ENCODE measurements at places on chromosomes 5 and 9.

DNA sequence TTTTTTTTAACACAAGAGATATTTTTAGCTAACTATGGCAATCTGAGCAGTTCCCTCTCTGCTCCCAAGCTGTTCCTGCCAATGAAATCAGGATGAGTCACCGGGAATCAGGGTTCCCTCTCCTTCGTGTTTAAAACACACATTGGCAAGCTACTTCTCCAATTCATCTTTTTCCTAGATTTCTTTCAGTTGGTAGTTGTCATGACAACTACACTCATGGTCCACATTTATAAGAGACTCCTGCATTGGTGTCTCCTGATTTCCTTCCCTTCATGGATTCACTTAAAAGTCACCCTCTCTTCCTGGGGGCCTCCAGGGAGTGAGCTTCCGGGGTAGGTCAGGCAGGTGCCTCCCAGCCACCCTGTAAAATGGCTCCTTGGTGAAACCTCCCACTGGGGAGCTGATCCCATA lies 72.3 kb upstream of the NIPAL4 start:
- no peak for DNase-seq

GRCh38 chr9:74255489-74255984 lies 241.6 kb upstream of the RORB start:
- no peak for DNase-seq

DNA sequence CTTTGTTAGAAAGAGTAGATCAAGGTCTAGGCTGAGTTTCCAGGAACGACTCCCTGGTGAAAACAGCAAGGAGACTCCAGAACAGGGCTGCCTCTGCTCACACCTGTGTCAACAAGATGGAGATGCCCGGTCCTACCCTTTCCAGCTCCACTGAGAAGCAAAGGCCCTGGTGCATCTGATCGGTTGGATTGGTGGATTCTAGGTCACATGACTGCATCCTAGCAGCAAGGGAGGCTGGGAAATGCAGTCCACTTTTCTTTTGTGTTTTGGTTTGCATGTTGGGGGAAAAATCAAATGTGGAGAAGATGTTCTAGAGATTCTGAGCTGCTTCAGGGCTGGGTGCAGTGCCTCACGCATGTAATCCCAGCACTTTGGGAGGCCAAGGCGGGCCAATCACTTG lies 82.0 kb upstream of the TRIO start:
- no peak for DNase-seq

GRCh38 chr5:172788771-172789686 lies 18.0 kb upstream of the DUSP1 start:
- DNase-seq: no peak

- DNase-seq: no peak
These were observed 222.7 kb downstream of the PDZD2 start for GRCh38 chr5:31861601-31862000.

DNA sequence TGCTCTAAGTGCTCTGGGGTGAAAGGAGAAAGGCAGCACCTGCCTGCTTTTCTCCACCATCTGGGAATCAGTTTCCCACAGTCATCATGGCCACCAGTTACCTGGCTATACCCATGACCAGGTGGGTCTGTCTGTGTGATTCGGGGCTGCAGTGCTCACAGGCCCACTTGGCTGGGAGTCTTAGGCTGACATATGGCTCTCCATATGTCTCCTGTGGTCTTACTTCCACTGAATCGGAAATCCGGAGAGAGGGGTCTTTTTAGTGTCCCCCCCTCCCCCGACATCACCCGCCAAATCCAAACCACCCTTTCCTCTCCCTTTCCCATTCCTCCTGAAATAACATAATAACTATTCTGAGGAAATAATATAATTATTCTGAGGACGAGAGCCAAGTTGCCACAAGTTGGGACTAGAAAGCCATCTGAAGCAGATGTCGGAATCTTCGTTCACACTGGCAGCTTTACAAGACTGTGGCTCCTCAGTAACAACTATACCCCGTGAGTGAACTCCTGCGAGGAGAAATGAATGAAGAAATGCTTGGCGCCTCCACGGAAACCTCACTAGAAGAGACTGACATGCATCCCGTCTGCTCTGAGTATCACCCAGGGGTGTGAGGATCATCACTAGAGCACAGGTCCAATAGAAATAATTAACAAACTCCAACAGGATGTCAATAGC lies 143.4 kb downstream of the MYO10 start:
- no peak for DNase-seq

DNA sequence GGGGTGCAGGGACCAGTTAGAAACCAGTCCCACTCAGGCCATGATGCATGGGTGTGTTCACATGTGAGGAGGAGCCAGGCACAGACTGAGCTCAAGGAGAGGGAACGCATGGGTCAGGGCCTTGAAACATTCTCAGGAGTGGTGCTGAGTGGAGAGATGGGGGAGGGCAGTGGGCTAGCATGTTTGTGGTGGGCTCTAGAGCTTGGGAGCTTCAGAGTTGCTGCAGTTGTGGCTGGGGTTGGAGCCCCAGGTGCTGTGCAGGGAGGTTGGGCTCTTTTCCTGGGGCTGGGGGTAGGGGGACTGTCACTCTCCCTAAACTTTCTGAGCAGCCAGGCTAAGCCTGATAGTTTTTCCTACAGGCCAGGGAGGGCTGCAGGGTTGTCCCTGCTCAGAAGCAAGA lies 95.4 kb downstream of the DAB2IP start:
- DNase-seq: no peak

DNA sequence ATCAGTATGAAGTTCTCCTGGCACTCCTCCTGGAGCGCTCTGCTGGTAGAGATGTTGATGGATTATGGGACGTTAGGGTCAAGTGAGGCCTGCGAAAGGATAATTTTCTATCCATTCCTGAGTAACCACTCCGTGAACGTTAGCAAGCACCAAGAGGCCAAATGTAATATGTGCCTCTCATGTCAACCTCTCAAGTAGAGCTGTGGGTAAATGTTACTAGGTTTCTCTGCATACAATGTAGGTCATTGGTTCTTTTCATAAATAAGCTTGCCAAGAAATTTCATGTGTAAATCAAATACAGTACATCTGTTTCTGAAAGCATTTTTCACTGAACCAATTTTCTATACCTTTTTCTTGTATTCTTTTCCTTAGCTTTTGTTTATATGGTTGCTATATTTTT lies 126.3 kb downstream of the KDM4C start:
- DNase-seq: no peak

- DNase-seq: no peak
These were observed 18.8 kb upstream of the PRSS3 start for GRCh38 chr9:33776578-33776977.

DNA sequence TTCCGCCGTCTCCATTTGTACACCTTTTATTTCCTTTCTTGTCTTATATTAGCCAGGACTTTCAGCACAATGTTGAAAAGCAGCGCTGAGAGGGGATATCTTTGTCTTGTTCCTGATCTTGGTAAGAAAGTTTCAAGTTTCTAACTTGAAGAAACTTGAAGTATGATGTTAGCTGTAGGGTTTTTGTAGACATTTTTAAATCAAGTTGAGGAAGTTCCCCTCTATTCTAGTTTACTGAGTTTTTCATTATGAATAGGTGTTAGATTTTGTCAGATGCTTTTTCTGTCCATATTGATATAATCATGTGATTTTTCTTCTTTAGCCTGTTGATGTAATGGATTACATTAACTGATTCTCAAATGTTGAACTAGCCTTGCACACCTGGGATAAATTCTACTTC lies 425.7 kb downstream of the PIK3R1 start:
- DNase-seq: no peak

DNA sequence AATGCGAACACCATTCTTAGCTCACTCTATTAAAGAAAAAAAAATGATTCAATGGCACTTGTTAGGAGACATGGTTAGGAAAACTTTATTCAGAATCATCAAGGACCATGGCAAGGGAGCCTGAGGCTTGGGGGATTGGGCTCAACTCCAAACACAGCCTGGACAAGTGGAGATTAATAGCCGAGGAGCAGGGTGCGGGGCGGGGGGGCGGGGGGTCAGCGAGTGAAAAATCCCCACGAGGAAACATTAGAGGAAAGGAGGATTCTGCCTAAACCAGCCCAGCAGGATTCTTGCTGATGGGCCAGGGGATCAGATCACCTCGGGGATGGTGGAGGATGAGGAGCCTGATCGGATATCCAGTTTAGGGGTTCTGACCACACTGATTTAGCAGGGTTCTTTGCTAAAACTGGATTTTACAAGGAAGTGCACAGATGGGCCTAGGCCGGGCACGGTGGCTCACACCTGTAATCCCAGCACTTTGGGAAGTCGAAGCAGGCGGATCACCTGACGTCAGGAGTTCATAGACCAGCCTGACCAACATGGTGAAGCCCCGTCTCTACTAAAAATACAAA lies 24.4 kb upstream of the FIBCD1 start:
- no peak for DNase-seq

DNA sequence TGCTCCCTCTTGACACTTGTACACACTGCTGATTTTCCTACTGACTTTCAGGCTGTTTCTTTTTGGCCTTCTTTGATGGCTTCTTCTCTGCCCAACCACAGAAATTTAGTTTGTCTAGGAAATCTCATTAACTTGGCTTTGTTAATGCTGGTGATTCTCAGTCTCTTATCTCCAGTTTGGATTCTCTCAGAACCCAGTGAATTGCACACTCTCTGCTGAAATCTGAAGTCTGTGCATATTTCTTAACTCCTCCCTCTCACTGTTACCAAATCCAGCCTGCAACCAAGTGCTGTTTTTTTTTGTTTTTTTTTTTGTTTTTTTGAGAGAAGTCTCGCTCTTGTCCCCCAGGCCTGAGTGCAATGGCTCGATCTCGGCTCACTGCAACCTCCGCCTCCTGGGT lies 117.2 kb downstream of the CDC42SE2 start:
- no peak for DNase-seq

DNA sequence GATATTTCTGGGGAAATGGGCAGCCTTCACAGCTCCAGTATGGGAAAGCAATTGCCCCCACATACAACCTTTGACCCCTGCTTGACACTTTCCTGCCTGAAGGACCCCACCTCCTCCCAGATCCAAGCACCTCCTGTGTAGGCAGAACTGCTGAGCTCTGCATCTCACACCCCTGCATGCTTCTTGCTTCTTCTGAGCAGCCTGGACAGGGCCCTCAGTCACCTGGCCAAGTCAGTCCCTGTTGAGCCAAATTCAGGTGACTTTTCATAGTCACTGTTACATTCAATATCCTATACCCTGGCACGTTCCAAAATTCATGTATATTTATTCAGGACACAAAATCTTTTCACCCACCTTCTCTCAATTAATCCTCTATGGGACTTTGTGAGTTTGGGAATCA lies 30.4 kb upstream of the CTSL start:
- no peak for DNase-seq

DNA sequence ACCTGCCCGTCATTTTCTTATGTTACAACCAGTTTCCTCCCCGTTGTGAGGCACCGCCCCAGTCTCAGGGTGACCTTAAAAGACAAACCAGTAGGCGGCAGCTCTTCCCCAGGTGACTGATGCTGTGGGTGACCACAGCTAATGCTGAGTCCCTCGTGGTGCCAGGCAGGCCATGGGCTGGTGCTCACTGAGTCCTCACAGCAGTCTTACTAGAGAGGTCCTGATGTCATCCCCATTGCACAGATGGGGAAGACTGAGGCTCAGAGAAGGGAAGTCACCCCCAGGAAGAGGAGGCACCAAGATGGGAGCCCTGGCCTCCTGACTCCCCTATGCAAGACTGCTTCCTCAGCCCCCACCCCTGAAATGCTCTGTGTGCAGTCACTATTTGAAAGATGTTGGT lies 978 bp downstream of the CFAP157 start:
- DNase-seq: no peak

- DNase-seq: no peak
These were observed 481.0 kb upstream of the RGMB start for GRCh38 chr5:98292496-98292895.

- DNase-seq: no peak
These were observed 183.4 kb downstream of the FBXL7 start for GRCh38 chr5:15683332-15683731.

GRCh38 chr9:70746760-70747159 lies 332.3 kb upstream of the KLF9 start:
- no peak for DNase-seq

All from substantia nigra (tissue), 51 donors.